ENCODE measurements at places on chromosomes 6 and 20.

GRCh38 chr6:118894425-118895260 lies 691 bp downstream of the ASF1A start:
- H3K27me3 ChIP-seq: no peaks in the 10 kb centered on the region
- H3K27ac ChIP-seq: peak overlapping the region; percentile 85
- H3K4me1 ChIP-seq: peaks cover 21% of the 10 kb centered on the region
- peak overlapping the region; percentile 56 for H3K4me3 ChIP-seq

DNA sequence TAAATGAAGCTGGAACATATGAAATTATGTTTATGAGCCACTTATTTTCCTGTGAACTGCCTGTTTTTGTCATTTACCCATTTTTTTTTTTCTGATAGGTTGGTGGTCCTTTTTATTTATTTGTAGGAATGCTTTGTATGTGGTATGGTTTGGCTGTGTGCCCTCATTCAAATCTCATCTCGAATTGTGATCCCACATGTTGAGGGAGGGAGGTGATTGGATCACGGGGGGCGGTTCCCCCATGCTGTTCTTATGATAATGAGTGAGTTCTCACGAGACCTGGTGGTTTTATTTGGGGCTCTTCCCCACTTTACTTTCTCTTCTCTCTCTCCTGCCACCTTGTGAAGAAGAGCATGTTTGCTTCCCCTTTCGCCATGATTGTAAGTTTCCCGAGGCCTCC lies 77.3 kb downstream of the CDH26 start:
- no peaks in the 10 kb centered on the region for H3K36me3 ChIP-seq
- peaks cover 9% of the 10 kb centered on the region for H3K4me1 ChIP-seq
- H3K27ac ChIP-seq: no peak overlapping the region
- no peak overlapping the region for H3K4me3 ChIP-seq
- DNase-seq: no peak

GRCh38 chr6:25010902-25011625 lies 75.3 kb upstream of the RIPOR2 start:
- H3K36me3 ChIP-seq: no peaks in the 10 kb centered on the region
- no peak for DNase-seq
- peaks cover 7% of the 10 kb centered on the region for H3K4me1 ChIP-seq
- H3K27me3 ChIP-seq: no peaks in the 10 kb centered on the region
- no peak overlapping the region for H3K4me3 ChIP-seq

- no peak for DNase-seq
- no peaks in the 10 kb centered on the region for H3K4me1 ChIP-seq
- no peak overlapping the region for H3K27ac ChIP-seq
- H3K36me3 ChIP-seq: no peaks in the 10 kb centered on the region
Measured at GRCh38 chr6:22656706-22657351, 87.5 kb downstream of the HDGFL1 start.

- DNase-seq: peak; percentile 19
- no peaks in the 10 kb centered on the region for H3K36me3 ChIP-seq
- H3K27ac ChIP-seq: no peak overlapping the region
- H3K27me3 ChIP-seq: no peaks in the 10 kb centered on the region
- peaks cover 20% of the 10 kb centered on the region for H3K4me1 ChIP-seq
Measured at GRCh38 chr6:159969921-159970320, 1.0 kb downstream of the IGF2R start.

GRCh38 chr20:60115451-60115850 lies 157.2 kb downstream of the CDH26 start:
- no peak overlapping the region for H3K4me3 ChIP-seq
- DNase-seq: no peak
- no peaks in the 10 kb centered on the region for H3K4me1 ChIP-seq
- H3K36me3 ChIP-seq: no peaks in the 10 kb centered on the region
- H3K27me3 ChIP-seq: peaks cover 34% of the 10 kb centered on the region
- H3K27ac ChIP-seq: no peak overlapping the region

DNA sequence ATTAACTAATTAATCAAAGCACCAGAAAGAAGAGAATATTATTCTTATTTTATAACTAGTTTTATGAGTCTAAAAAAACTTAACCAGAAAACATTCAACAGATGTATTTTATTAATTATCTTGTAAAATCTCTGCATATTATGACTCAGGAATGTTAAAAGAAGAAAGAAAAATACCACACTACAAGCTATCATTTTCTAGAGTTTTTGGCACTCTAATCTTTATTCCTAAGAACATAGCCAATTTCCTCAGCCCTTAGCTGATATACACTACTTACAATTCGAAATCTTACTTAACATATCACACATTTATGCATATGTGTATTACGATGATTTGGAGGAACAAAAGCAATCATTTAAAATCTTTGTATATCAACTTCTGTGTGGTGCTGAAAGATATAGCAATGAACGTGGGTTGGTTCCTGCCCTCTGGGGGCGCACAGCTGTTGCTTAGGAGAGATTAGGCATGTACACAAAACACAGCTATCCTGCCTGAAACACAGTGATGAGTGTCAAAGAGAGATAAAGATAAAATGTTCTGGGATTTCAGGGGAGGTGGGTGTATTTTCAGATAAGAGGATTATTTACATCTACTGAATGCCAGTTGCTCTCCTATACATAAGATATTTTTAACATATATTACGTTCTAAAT lies 404.5 kb downstream of the SYNE1 start:
- no peak for DNase-seq
- no peaks in the 10 kb centered on the region for H3K36me3 ChIP-seq
- H3K4me3 ChIP-seq: no peak overlapping the region
- H3K27ac ChIP-seq: no peak overlapping the region
- H3K4me1 ChIP-seq: no peaks in the 10 kb centered on the region
- no peaks in the 10 kb centered on the region for H3K27me3 ChIP-seq

DNA sequence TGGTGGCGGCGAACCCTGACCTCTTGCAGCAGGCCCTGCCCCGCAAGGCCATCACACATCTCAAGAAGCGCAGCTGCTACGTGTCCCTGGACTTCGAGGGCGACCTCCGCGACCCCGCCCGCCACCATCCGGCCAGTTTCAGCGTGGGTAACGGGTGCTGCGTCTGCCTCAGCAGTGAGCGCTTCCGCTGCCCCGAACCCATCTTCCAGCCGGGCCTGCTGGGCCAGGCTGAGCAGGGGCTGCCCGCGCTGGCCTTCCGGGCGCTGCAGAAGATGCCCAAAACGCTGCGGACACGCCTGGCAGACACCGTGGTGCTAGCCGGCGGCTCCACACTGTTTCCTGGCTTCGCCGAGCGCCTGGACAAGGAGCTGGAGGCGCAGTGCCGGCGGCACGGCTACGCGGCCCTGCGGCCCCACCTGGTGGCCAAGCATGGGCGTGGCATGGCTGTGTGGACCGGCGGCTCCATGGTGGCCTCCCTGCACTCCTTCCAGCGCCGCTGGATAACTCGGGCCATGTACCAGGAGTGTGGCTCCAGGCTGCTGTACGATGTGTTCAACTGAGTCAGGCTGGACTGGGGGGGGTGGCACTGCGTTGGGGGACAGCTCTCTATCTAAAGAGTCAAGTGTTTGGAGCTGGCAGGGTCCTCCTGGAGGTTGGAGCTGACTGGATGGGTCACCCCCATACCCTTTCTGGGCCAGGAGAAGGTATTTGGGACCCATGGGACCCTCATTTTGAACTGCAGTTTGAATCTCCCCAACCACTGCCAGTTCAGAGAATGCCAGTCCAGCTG lies 1.1 kb downstream of the ACTL10 start:
- no peak overlapping the region for H3K4me3 ChIP-seq
- DNase-seq: no peak
- H3K36me3 ChIP-seq: peaks cover 23% of the 10 kb centered on the region
- no peak overlapping the region for H3K27ac ChIP-seq

DNA sequence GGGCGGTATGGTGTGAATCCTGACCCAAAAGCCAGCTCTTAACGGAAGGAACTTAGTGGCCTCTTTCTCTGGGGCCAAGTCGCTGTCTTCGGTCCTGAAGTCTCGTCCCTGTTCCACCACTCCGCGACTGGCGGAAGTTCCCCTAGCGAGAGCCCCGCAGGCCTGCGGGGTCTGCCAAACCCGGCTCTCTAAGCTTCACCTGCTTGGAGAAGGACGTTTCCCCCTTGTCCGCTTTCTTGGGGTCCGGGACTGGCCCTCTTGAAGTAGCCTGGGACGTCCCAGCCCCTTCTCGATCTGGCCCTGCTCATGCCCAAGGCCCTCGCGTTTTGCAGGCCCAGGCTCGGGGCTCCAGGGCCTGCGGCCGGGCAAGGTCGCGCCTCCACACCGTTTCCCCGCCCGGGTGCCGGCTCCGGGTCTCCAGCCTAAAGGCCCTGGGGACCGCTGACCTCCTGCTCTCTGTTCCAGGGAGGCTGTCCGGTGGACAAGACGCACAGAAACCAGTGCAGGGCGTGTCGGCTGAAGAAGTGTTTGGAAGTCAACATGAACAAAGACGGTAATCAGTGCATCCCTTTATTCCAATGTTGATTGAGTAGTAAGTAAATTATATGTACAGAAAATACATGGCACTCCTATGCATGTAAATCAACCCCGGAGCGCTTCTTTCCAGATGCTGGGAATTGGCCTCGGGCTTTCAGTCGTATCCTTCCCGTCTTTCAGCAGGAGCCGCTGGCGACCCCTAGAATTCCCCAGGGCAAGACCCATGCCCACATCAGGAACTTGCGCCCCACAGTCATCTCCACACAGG lies 8.8 kb downstream of the NR2E1 start:
- DNase-seq: no peak
- no peaks in the 10 kb centered on the region for H3K36me3 ChIP-seq
- H3K27ac ChIP-seq: no peak overlapping the region
- no peaks in the 10 kb centered on the region for H3K27me3 ChIP-seq

GRCh38 chr20:62044631-62045030 lies 21.1 kb downstream of the TAF4 start:
- H3K27me3 ChIP-seq: no peaks in the 10 kb centered on the region
- H3K4me3 ChIP-seq: no peak overlapping the region
- DNase-seq: no peak
- H3K4me1 ChIP-seq: no peaks in the 10 kb centered on the region
- no peak overlapping the region for H3K27ac ChIP-seq

DNA sequence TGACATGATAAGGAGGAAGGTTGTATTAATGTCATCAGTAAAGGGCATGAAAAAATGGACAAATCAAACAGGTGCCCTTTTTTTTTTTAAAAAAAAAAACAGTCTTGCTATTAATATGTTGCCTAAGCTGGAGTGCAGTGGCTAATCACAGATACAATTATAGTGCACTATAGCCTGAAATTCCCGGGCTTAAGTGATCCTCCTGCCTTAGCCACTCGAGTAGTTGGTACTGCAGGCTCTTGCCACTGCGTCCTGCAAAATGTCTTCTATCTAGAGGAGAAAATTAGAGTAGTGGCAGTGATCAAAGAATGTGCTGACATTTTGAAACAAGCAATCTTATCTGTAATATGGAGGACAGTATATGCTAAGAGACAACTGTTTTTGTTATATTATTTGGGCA lies 127.7 kb downstream of the ASCC3 start:
- H3K36me3 ChIP-seq: no peaks in the 10 kb centered on the region
- no peak overlapping the region for H3K4me3 ChIP-seq
- H3K27me3 ChIP-seq: no peaks in the 10 kb centered on the region
- H3K4me1 ChIP-seq: no peaks in the 10 kb centered on the region
- no peak for DNase-seq
- H3K27ac ChIP-seq: no peak overlapping the region

DNA sequence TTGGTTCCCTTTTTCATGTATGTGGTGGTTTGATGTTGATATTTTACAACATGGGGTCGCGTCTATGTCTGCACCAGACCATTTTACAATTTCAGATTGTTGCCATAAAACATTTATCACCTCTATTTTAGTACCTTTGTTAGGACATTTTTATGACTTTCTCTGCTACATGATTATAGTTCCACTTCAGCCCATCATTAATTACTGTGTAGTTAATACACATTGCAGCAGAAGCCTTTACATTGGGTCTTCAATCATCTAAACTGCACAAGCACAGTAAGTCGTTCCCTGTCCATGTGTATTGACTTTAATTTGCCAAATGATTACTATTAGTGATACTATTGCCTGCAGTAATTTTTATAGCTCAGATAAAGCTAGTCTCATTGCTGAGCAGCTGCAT lies 15.7 kb upstream of the TMEM217 start:
- no peak for DNase-seq
- H3K4me3 ChIP-seq: no peak overlapping the region
- H3K27me3 ChIP-seq: no peaks in the 10 kb centered on the region
- H3K27ac ChIP-seq: no peak overlapping the region
- no peaks in the 10 kb centered on the region for H3K4me1 ChIP-seq
- H3K36me3 ChIP-seq: peaks cover 9% of the 10 kb centered on the region

- H3K4me1 ChIP-seq: peaks cover 8% of the 10 kb centered on the region
- no peaks in the 10 kb centered on the region for H3K27me3 ChIP-seq
- peak overlapping the region; percentile 49 for H3K4me3 ChIP-seq
- DNase-seq: no peak
- peak overlapping the region; percentile 46 for H3K27ac ChIP-seq
Measured at GRCh38 chr20:32482442-32483261, 102.5 kb downstream of the NOL4L start.

GRCh38 chr20:62318400-62319345 lies 15.9 kb downstream of the ADRM1 start:
- no peak for DNase-seq
- peak overlapping the region; percentile 29 for H3K27ac ChIP-seq
- no peak overlapping the region for H3K4me3 ChIP-seq
- H3K36me3 ChIP-seq: peaks cover 15% of the 10 kb centered on the region
- H3K4me1 ChIP-seq: peaks cover 5% of the 10 kb centered on the region
- no peaks in the 10 kb centered on the region for H3K27me3 ChIP-seq

- peak overlapping the region; percentile 91 for H3K27ac ChIP-seq
- H3K36me3 ChIP-seq: peaks cover 11% of the 10 kb centered on the region
- no peak for DNase-seq
Measured at GRCh38 chr20:62357187-62357667, 9.9 kb downstream of the LAMA5 start.

DNA sequence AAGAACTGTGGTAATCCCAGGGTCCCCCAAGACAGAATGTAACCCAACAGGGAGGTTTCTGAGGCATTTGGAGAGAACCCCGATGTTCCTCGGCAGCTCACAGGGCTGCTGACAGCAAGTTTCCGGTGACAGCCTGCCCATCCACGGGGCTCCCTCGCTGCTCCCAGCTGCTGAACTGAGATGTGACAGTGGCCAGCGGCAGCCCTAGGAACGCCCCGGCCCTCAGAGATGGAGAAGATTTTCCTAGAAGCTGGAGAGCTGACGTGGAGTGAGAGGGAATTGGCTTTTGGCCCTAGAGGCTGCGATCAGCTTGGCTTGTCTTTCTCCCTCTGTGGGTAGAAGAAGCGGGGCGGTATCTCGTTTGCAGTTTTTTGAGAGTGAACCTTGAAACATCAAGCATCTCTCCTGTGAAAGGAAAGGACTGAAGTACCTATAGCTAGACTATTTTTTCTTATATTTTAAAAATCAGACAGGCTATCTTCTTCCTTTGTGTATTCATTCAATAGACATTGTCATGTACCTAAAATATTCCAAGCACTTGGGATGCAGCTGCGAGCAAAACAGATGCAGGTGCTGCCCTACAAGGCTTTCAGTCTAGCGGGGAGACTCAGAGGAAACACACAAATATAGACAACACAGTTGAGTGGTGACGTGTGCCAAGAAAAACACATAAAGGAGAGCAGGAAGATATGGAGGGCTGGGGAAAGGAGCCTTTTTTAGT lies 28.4 kb upstream of the NFATC2 start:
- H3K27ac ChIP-seq: no peak overlapping the region
- H3K27me3 ChIP-seq: no peaks in the 10 kb centered on the region
- no peaks in the 10 kb centered on the region for H3K36me3 ChIP-seq
- no peak overlapping the region for H3K4me3 ChIP-seq
- H3K4me1 ChIP-seq: no peaks in the 10 kb centered on the region
